ENCODE measurements at places on chromosomes 7 and 10.

- DNase-seq: no peak
Observed at GRCh38 chr7:70739646-70740210, 392.2 kb upstream of the GALNT17 start.

DNA sequence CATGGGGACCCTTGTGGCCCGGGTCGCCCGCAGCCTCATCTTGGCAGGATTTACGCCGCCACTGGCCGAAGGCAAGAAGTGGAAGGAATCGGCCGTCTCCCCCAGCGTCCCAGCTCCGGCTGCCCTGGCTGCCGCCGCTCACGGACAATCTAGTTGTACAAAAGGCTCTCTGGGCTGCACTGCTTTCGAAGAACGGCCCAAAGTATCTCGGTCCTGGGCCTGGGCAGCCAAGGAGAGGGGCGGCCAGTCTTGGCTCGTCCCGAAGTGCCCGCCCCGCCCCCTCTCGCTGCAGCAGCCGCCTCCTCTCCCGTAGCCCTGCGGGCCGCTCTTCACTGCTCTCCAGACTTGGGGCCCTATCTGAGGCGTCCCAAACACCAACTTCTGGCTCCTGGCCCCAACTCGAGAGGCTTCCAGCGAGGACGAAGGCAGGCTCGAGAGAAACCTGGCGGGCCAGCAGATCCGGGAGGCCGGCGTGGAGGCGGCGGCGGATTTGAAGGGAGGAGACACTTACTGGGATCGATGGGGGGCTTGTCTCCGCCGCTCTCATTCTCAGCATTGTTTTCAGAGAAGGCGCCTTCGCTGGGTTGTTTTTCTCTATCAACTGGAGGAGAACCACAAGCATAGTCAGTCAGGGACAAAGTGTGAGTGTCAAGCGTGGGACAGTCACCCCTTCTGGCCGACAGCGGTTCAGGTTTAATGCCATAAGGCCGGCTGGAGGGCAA lies 809 bp downstream of the HOXA9 start:
- DNase-seq: no peak

- DNase-seq: peak; percentile 93
Observed at GRCh38 chr7:142612237-142612881, 136.9 kb upstream of the PRSS1 start.

DNA sequence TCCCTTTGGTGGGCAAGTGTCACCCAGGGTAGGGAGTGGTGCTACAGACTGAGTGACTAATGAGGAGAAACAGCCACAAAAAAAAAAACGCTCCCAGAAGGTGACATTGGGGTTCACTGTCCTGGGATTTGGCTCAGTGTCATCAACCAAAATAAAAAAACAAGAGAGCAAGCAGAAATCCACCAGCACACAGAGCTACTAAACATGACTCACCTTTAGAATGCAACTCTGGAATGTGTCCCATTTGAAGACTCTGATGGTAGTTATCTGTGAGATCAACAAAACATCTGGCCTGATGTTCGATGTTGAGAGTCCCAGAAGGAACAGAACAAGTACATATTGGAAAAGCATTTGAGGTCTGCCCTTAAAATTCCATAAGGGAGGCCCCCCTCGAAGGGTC lies 200.3 kb upstream of the LYZL2 start:
- peak; percentile 54 for DNase-seq

- no peak for DNase-seq
Observed at GRCh38 chr7:123279949-123280348, 80.2 kb upstream of the SLC13A1 start.

DNA sequence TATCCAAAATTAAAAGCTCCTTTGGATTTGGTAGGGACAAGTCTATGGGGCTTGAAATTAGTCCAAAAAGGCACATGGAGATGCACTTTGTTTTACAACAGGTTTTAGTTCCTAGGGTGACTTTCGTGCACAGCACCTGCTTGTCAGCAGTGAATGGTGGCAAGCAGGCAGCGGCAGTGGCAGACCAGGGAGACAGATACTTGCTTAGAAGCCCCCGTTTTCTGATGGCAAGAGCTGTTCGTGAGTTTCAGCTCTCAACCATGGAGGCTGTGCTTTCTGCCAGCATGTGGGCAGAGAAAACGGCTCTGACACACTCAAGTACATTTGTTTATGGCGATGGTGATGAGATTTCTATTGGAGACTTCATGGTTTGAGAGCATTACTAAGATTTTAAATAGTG lies 61.7 kb upstream of the SHH start:
- no peak for DNase-seq

DNA sequence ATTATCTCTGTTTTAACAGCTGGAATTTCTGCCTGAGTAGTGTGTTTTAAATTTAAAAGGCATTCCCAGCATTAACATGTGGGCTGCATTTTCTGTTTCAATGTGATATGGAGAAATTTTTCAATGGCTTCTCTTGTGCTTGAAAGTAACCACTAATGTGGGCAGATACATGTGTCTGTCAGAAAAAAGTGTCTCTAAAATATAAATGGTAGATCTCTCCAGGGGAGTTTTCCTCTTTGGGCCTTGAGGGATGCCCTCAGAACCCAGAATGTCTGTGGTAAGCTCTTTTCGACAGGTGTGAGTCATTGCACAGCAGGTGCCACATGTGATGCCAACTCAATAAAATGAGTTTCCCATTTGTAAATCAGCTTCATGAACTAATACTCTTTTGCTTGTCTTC lies 221.1 kb downstream of the SEMA3E start:
- DNase-seq: peak; percentile 67

- peak; percentile 55 for DNase-seq
Observed at GRCh38 chr7:19610194-19610943, 98.5 kb downstream of the POLR1F start.

DNA sequence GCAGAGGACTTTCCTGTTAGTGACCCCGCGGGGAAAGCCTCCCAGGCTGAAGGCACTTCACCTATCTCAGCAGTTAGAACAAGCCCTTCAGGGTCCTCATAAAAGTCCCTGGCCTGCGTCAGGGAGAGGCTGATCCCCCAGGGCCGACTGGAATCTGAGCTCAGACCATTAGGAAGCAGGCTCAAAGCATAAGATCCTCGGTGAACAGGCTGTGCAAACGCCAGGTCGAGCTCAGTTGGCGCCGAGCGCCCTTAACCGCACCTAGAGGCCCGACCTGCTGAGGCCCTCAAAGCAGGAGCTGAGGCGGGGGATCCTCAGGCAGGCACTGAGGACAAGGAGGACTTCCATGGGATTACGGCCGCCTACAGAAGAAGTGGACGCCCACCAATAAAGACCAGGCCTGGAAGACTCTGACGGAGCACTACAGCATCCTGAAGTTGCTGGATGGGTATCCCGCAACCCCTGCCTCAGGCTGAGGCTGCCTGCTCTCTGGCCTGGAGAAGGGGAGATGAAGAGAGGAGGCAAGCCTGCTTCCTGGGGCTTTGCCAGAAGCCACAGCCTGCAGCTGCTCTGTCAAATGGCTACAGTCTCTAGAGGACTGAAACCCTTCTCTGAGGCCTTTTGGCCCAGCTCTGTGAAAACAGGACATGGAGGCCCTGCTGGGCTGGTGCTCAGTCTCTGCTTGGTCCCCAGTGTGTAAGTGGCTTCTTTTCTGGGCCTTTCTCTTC lies 29.9 kb downstream of the LIPJ start:
- peak; percentile 80 for DNase-seq

- DNase-seq: no peak
Observed at GRCh38 chr7:157204134-157204533, 65.4 kb downstream of the UBE3C start.

DNA sequence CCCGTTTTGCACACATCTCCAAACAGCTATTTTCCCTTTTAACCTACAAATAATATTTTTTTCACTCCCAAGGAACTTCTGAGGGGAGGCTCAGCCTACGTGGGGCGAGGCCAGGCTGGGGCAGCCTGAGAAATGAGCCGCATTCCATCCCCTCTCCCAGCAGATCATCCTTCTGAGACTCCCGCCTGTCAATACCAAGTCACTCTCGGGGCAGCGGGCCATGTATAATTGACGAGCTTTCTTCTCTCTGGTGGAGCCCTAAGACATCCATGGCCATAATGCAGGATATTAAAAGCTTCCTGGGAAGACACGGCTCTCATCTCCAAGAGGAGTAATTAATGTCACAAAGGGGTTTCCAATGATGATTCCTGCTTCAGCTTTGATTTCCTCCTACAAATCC lies 37.8 kb upstream of the CHST15 start:
- DNase-seq: no peak

DNA sequence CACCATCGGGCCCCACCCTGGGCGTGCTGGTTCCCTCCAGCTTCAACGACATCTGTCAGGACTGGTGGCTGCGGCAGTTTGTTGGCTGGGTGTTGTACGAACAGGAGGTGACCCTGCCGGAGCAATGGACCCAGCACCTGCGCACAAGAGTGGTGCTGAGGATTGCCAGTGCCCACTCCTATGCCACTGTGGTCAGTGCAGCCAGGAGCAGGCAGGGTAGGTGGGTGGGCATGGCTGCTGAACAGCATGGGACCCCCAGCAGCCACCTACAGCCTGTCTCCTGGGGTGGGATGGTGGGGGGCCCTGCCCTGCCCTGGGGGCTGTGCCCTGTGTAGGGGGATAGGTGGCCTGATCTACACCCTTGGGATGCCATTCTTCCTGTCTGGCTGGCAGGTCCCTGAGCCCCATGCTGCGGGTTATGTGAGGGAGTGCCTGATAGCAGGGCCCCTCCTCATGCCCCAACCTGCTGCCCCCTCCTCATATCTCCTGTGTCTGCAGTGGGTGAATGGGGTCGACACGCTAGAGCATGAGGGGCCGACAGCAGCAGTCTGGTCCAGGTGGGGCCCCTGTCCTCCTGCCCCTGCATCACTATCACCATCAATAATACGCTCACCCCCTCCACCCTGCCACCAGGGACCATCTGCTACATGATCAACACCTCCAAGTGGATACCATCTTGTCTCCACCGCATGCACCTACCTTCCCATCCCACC lies 56.9 kb downstream of the ZNF727 start:
- DNase-seq: no peak

GRCh38 chr7:26007510-26007909 lies 144.5 kb upstream of the NFE2L3 start:
- no peak for DNase-seq

DNA sequence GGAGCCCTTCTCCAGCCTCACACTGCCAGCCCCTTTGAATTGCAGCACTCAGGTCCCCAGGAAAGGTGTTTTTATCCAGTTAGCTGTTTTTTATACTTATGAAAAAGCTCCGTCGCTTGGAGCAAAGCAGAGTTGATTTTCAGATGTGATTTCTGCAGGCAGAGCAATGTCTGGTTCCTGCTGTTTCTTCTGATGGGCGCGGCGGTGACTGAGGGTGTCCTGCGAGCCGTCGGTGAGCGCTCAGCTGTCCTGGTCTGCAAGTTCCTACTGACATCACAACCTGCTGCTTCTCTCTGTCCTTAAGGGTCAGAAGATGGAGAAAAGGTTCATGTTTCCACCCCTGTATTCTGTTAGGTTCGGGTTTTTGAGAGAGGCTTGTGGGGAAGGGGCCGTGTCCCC lies 109.6 kb upstream of the FAM20C start:
- no peak for DNase-seq

- no peak for DNase-seq
Observed at GRCh38 chr7:2062648-2063047, 170.1 kb downstream of the MAD1L1 start.

DNA sequence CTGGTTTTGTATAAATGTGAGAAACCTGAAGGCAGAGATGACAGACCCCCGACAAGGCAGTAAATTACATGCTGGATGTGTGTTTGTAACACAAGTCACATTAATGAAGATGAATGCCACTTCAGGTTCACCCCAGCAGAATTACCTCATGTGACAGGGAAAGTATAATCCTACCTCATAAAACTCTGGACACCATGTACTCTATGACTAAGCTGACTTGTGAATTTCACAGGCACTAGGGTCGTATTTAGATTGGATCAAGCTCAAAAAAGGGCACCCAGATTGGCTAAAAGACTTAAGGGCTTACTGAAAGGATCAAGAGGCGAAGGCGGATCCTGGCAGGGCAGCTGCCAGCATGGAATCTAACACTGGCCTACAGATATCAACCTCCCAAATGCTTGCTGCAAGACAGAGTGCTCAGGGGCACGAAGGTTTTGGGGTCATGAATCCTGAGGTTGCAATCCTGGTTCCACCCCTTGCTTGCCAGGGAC lies 161.4 kb downstream of the PIP4K2A start:
- DNase-seq: peak; percentile 97

DNA sequence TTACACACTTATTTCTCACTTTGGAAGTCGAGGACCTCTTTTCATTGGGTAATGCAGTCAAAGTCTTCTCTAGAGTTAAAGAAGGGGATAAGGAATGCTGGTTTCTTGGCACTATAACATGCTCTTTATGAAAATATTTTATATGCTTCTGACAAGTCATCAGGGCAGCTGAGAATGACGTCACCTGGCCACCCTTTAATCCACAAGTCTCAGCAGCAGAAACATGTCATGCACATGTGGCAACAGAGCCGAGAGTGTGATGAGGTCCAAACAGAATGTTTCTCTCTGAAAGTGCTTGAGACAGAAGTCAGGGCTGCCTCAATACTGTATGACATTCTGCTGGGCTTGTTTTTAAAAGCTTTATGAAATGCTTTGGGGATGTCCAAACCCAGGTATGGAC lies 63.5 kb upstream of the C10orf90 start:
- DNase-seq: peak; percentile 71

DNA sequence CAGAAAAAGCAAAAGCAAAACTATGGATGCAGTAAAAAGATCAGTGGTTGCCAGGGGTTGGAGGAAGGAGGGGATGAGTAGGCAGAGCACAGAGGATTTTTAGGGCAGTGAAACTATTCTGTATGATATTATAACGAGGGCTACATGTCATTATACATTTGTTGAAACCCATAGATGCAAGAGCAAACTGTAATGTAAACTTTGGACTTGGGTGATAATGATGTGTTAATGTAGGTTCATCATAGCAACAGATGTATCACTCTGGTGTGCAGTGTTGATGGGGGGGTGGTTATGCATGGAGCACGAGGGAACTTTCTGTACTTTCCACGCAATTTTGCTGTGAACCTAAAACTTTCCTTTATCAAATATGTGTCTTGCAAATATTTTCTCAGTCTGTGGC lies 23.2 kb downstream of the SLK start:
- DNase-seq: no peak

DNA sequence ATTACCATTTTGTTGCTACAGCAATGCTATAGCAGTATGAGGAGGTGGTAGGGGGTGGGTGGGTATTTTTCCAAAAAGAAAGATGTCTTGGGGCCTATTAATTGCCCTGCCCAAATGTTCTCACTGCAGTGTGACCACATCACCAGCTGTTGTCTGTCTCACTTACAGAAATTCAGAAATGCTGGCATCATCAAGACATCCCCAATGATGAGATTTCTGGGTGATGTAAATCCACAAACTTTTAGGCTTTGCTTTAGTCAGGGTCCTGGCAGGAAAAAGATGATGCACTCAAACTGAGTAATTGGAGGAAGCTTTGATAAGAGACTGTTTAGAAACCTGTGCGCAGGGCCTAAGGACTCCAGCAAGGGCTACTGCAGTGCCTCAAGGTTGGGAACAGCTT lies 56.2 kb upstream of the OPN4 start:
- peak; percentile 85 for DNase-seq

DNA sequence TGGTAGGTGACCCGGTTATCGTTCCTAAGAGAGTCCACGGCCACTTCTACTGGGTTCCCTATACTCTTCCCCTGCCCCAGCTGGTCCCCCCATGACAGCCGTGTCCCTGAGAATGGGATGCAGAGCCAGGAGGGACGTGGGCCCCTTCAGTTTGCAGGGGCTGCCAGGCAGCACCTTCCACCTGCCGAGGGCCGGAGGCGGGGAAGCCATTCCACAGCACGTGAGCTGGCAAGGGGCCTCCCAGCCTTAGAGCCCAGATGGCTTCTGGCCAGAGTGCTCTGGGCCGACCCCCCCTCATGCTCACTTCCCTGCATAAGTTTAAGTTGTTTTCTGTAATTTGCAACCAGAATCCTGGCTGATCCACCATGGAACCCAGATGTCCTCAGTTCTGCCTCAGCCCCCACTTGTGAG lies 39.0 kb downstream of the DIP2C start:
- DNase-seq: no peak

Measured in LHCN-M2 (cell line).